ENCODE measurements at places on chromosomes 7 and 10. TPM values are rescaled to one million over a fixed set of nuclear protein-coding genes. Genes with fewer than 3 reads are reported as not detected.
A peak's percentile ranks its signal among the peaks of the same experiment; 100 is the strongest.

CFAP43 gene
- not detected for total RNA-seq

FFAR4 gene
- not detected for total RNA-seq

HOXA4 gene
- total RNA-seq = 0.26 TPM

FRMPD2 gene
- 0.17 TPM for total RNA-seq

ATAD1 gene
- total RNA-seq = 25.1 TPM

KIF5B gene
- 47.8 TPM for total RNA-seq

SNX10 gene
- 9.8 TPM for total RNA-seq

GRCh38 chr10:21196822-21197395, 299.8 kb upstream of the NEBL start:
- DNase-seq = no peak

DNA sequence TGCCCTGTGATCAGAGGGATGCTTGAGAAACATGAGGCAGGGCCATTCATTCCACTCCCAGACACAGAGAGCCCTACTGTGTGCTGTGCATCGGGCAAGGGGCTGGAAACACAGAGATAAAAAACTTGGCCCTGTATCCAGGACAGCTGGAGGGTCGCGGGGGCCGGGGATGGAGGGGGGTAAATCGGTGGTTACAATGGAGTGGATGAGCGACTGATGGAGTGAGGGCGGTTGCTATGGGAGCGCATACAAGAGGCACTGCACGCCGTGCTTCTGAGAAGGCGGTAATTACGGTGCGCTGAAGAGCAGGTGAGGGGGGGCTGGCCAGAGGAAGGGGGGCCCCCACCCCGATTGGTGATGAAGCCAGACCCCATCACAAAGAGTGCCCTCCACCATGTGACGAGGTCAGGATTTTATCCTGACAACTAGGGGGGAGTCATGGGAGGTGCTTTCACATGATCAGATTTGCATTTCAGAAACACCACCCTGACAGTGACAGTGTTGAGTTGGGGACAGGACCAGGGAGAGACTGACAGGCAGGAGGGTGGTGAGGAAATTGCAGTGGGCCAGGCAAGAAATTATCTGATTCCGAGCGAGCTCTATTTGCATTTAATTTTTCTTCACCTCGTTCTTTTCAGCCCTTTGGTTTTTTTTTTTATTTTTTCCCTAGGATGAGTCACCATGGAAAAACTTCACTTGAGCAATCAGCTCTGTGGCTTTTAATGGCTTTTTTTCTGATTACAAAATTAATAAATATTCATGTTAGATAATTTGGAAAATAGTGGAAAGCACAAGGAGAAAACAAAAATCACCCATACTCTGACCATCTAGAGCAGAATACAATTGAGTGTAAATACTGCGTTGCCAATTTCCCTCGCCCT, 7.8 kb downstream of the CPA5 start:
- no peak for DNase-seq

GRCh38 chr7:43482679-43483252, 100.1 kb upstream of the STK17A start:
- DNase-seq = no peak

DNA sequence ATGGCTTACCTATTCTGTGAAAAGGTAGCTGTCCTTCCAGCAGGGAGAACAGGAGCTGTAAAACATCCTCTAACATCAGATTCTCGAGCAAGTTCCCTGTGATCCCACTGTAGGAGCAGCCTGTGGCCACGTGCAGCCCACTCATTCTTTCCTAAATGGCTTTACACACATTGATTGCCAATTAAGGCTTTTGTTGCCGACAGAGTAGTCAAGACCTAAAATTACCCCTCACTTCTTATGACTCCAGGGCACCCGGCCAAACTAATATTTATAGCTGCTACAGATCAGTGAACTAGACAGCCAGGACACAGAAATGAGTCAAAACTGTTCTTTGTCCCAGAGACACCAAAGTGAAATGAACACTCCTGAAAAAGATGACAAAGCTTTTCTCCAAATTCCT, 832.1 kb downstream of the SORCS3 start:
- no peak for DNase-seq

- DNase-seq = no peak
Measured at GRCh38 chr10:59877191-59877671, 29.1 kb downstream of the CCDC6 start.

DNA sequence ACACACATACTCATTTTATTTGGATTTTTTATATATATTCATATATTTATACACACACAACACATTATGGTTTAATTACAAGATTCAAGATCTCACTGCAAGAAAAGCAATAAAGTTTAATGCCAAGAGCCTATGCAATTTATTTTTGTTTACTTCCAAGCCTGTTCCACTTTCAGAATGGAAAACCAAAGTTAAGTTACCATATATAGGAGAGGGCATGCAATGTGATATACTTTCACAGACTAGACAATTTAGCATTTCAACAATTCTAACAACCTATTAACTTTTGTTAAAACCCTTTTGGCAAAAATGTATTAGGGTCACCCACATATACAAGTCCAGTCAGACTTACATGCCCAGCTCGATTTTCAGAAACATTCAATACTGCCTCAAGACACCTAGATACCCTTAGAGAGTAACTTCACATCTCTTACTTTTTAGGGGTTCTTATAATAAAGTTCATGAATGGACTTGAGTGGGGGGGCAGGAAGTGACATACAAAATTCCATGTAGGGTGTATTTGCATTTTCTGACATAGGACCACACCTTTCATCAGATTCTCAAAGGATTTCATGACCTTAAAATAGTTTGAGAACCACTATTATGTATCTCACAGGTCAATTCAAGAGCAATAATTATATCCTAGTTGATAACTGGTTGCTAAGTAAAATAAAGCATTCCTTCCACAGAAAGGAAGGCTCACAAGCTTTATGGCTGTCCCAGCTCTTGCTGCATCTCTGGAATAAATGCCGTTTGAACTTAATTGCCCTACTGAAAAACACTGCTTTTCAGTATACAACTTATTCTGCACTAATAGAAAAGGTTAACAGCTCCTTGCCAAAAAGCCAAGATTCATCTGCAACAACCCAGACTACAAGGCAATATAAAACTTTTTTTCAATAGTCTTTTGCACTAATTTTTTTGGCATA, 2.5 kb downstream of the P4HA1 start:
- DNase-seq = no peak

GRCh38 chr10:33725430-33725829, 391.0 kb upstream of the NRP1 start:
- DNase-seq = no peak

- no peak for DNase-seq
Measured at GRCh38 chr7:104272767-104273384, 55.5 kb upstream of the LHFPL3 start.

GRCh38 chr10:22652988-22653481, 61.3 kb downstream of the PIP4K2A start:
- no peak for DNase-seq

GRCh38 chr7:148489678-148490077, 100.9 kb upstream of the C7orf33 start:
- DNase-seq = no peak

DNA sequence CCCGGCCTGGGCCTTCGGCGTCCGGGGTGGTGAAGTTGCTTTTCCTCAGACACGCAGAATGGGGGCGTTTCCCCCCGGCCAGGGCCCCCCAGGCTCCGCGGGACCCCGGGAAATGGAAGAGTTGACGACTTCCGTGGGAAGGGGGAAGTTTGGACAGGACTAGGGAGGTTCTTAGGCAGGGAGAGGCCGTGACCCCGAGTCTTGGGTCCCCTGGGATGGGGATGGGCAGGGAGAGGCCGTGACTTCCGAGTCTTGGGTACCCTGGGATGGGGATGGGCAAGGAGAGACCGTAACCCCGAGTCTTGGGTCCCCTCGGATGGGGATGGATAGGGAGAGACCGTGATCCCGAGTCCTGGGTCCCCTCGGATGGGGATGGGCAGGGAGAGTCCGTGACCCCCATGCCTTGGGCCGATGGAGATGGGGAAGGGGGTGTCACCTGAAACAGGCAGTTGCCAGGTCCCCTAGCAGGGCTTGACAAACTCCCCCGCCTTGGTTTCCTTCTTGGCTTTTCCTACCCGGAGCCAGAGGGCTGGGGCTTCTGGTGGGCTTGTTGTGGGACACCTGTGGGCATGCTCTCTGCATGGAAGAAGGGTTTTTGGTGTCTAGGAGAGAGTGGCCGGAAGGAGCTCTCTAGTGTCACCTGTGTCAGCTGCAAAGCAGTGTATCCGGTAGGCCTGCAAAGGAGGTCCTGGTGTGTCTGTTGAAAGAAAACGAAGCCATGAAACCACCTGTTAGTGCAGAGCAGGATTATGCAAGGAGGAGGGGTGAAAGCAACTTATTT, 1.1 kb downstream of the TRRAP start:
- DNase-seq = peak; percentile 33

GRCh38 chr10:22801785-22802184, 87.4 kb upstream of the PIP4K2A start:
- DNase-seq = no peak

DNA sequence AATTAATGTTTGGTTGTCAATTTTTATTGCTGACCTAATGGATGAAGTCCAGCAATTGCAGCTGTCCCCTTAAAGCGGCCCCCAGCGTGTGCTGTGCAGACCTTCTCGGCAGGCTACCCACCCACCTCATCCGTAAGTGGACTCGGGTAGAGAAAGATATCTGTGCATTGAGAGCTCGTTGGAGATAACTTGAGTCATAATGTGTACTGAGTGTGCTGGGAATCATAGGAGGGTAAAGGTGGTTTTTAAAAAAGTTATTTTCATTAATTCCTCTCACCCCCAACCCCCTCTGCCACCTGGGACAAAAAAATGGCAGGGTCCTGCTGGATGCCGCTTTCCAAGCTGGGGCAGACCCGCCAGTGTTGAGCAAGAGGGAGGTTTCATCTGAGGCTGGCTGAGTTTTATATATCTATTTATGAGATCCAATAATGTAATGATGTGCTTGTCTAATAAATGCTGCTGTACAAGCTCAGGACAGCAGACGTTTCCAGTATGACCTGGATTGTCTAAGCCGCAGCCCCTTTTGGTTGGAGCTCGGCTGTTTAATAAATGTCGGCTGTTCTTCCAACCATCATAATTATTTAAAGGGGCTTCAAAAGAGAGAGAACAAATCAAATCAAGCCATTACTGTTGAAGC, 119.1 kb downstream of the NKX6-2 start:
- no peak for DNase-seq

GRCh38 chr10:128217136-128217535, 90.9 kb upstream of the MKI67 start:
- no peak for DNase-seq

DNA sequence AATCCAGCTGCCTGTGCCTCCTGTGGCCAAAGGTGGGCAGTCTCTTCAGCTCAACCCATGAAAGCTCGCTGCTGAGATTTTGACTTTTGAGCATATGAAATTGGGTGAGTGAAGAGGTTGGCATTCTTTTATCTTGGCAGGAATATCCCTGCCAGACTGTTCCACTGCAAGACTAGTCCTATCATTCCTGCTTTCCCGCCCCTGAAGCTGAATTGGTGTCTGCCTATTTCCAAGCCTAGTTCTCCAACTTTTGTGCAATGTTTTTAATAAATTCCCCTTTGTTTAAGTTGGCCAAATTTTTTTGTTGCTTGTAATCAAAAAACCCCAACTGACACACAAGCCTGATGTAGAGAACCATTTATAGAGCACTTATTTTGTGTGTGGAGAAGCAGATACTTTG, 34.8 kb upstream of the BICC1 start:
- no peak for DNase-seq

DNA sequence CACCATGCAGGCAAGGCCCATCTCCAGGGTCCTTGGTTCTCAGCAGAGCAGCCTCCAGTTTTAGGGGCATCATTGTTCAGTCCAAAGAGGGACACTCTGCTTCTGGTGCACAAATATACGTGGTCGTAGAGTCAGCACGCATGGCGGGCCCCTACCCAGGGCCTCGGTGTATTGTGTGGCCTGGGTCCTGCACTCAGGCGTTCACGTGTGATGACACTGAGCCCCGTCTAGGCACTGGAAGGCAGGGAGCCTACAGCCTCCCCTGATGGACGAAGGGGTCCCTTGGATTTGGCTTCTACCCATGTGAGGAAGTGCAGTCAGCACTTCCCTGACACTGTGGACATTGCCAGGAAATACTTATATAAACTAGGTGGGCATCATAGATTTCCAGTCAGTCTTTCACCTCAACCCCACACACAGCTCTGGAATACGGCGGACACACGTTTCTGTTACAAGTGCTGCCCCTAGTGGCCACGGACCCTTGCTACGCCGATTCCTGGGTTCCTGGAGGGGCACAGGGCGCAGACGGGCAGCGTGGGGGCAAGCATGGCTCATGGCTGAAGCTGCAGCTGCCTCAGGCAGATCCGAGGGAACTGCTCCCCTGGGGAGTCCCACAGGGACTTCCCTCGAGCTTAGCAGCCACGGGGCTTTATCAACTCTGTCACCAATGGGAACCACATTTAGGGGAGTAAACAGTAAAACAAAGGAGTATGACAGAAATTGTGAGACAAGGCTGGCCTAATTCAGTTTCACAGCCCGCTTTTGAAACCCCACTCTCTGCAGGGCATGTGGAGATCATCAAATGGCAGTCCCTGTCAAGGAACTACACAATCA, 25.4 kb downstream of the AIFM2 start:
- DNase-seq = no peak

DNA sequence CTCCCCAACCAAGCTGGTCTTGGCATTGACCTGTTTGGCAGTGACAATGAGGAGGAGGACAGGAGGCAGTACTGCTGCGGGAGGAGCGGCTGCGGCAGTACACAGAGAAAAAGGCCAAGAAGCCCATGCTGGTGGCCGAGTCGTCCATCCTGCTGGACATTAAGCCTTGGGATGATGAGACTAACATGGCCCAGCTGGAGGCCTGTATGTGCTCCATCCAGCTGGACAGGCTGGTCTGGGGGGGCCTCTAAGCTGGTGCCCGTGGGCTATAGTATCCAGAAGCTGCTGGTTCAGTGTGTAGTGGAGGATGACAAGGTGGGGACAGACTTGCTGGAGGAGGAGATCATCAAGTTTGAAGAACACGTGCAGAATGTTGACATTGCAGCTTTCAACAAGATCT, 39.1 kb upstream of the ZNF273 start:
- DNase-seq = no peak

- no peak for DNase-seq
Measured at GRCh38 chr7:106463851-106464611, 179.2 kb upstream of the NAMPT start.

DNA sequence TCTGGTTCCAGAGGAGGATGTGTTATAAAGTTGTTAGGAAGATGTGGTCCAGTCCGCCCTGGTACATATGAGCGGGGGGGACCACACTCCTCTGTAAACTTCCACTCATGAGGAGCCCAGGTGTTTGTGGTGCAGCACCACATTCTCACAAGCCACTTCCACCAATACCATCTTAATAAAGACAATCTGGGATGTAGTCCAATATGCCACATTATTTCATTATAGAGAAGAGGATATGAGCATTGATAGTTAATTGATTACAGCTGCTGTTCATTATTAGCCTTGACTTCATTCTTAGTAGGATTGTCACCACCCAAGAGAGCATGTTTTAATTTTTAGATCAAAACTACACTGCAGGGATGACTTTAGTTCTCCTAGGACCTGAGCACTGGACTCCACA, 40.5 kb downstream of the ERCC6 start:
- DNase-seq = no peak

- no peak for DNase-seq
Measured at GRCh38 chr7:85030893-85031292, 156.0 kb downstream of the SEMA3D start.

GRCh38 chr10:51112013-51112412, 37.7 kb downstream of the PRKG1 start:
- DNase-seq = no peak

Data from T-helper 17 cell (primary cell).